ENCODE measurements at places on chromosomes 6 and 20. TPM values are rescaled to one million over a fixed set of nuclear protein-coding genes. Genes with fewer than 3 reads are reported as not detected.

FILIP1 gene
- polyA plus RNA-seq, result 0.54 TPM

GRCh38 chr6:119077643-119078375 lies 655 bp downstream of the FAM184A start:
- DNase-seq, result peak; percentile 74

GRCh38 chr20:20843982-20844381 lies 131.5 kb upstream of the RALGAPA2 start:
- peak; percentile 29 for DNase-seq

DNA sequence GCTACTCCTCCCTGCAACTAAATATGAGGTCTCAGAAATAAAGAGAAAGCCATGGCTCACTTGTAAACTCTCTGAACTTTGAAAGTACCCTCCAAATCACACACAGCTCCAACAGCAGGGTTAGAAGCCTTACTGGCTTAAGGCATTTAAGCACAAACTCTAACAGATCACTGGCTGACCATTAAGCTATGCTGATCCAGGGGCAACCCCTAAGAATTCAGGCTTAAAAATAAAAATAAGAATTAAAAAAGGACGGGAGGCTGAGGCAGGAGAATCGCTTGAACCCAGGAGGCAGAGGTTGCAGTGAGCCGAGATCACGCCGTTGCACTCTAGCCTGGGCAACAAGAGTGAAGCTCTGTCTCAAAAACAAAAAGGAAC lies 21.8 kb downstream of the HLA-E start:
- DNase-seq, result no peak

DNA sequence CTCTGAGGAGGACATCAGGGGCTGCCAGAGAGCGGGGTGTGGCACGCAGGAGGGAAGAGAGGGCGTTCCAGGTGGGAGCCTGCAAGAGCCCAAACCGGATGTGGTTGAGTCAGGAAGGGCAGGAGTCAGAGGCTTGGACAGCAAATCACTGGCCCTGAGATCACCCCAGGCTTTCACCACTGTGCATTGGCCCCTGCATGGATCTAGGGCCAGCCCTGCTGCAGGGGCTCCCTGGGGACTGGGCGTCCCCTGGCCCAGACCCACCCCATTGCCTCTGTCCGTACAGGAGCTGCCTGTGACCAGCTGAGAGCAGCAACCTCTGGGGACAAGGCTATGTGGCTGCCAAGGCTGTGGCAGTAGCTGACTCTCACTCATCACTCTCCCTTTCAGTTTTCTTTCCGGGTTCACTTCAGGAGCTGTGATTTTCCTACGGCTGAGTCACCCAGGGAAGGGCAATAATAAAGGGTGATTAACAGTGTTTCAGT lies 33.9 kb downstream of the KCNK17 start:
- peak; percentile 96 for DNase-seq
